Cardiac muscle cell (in vitro differentiated cells and primary cell): ENCODE measurements at places on chromosomes 5 and 9.

GRCh38 chr5:92328584-92329259 is 945.6 kb upstream of the ARRDC3 start:
- DNase-seq: no peak

GRCh38 chr5:65055938-65056337 is 287.2 kb downstream of the CWC27 start:
- peak; percentile 63 for DNase-seq

DNA sequence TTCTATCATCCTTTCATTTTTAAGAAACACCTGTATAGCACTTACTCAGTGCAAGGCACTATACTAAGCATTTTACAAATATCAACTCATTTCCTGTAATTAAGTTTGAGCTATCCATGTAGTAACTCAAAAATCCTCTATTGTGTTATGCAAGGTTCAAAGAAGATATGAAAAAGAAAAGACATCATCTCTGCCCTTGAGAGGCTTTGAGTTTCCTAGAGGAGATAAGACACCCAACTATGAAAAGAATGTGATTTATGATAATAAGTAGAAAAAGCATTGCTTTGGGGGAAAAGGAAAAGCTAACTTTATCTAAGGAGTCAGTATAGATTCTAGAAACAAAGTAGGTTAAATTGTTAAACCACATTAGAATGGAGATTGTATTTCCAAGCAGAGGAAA is 14.2 kb upstream of the ZNF608 start:
- DNase-seq: no peak

DNA sequence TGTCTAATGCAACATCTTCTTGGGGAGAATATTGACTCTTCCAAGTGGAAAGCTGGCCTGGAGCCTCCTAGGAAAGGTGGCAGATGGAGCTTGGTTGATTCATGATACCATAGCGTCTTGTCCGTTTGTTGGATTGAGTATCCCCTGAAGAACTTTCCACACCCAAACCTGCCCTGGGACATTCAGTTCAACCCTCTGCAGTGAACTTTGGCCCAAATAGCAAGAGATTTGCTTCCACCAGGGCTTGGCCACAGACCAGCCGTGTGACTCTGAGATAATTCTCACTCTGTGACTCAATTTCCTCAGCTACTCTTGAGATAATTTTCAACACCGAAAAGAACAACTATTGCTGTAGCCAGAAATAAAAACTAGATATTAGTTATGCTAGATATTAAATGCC is 108.0 kb upstream of the RAD23B start:
- peak; percentile 71 for DNase-seq

DNA sequence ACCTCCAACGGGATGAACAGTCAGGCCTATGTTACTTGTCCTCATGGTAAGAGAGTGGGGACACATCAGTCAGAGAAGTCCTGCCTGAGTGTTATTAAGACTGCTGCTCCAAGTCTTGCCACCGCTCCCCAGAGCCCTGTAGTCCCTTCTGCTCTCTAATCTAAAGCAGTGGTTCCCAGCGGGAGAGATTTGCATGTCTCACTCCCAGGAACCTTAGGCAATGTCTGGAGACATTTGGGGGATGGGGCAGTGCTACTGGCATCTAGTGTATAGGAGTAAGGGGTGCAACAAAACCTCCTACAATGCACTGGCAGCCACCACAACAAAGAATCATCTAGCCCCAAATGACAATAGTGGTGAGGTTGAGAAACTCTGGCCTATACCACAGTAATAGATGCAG is 2.6 kb upstream of the SVEP1 start:
- DNase-seq: peak; percentile 35

DNA sequence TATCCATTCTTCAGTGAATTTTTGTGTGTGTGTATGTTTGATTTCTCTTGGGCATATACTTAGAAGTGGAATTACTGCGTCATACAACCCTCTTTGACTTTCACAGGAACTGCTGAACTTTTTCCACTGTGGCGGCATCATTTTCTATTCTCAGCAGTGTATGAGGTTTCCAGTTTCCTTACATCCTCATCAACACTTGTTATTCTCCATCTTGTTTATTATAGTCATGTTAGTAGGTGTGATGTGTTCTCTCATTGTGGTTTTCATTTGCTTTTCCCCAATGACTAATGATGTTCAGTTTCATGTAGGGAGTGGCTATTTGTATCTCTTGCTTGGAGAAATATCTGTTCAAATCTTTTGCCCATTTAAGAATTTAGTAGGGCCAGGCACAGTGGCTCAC is 2.6 kb downstream of the ZNF79 start:
- DNase-seq: no peak

GRCh38 chr5:32679218-32679617 is 31.9 kb upstream of the NPR3 start:
- no peak for DNase-seq
